ENCODE measurements at places on chromosomes 12 and 14.

GRCh38 chr12:101933866-101934514, 56.6 kb downstream of the DRAM1 start:
- H3K27me3 ChIP-seq: no peaks in the 10 kb centered on the region
- no peaks in the 10 kb centered on the region for H3K4me1 ChIP-seq
- no peak overlapping the region for H3K4me3 ChIP-seq
- H3K27ac ChIP-seq: no peak overlapping the region
- no peaks in the 10 kb centered on the region for H3K36me3 ChIP-seq

DNA sequence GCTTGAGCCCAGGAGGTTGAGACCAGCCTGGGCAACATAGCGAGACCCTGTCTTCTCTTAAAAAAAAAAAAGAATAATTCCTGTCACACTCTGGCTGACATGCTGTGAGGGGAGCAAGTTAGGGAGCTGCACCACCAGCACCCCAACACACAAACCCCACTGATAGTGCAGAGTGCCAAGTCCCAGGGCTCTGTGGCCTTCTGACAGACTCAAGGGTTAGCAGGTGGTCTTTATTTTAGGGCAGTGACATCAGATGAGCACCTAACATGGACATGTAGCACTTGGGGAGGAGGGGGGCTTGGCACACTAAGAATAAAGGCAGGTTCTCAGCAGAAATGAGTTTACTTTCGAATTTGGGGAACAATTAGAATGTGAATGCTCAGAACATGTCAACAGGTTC, 6.8 kb downstream of the USP5 start:
- peaks cover 4% of the 10 kb centered on the region for H3K4me1 ChIP-seq
- peaks cover 5% of the 10 kb centered on the region for H3K27me3 ChIP-seq
- H3K36me3 ChIP-seq: peaks cover 4% of the 10 kb centered on the region
- no peak overlapping the region for H3K4me3 ChIP-seq
- no peak for DNase-seq

DNA sequence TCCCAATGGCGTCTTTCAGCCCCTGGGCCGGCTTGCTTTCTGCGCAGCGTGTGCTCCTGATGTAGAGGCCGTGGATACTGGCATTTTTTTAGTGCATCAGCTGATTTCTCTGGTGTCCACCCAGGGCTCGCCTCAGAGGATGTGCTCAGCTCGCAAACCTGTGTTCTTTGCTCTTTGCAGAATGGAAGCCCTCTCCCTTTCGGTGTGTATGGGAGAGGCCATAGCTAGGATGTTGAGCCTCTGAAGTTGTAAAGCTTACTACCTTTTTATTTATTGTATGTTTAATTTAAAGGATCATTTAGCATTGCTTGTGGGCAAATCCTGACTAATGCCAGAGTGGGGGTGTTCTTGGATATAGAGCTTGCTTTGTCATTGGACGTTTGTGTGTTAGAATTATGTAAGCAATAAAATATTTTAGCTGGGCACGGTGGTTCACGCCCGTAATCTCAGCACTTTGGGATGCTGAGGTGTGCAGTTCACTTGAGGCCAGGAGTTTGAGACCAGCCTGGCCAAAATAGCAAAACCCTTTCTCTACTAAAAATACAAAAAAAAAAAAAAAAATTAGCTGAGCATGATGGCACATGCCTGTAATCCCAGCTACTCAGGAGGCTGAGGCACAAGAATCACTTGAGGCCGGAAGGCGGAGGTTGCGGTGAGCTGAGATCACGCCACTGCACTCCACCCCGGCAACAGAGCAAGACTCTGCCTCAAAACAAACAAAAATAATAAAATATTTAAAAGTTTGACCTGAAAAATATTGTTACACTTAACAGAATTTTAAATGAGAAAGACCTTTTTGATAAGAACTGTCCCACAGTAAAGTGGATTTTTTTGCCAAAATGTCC, 52.6 kb upstream of the MMP17 start:
- no peaks in the 10 kb centered on the region for H3K36me3 ChIP-seq
- peak overlapping the region; percentile 52 for H3K27ac ChIP-seq
- no peak for DNase-seq

DNA sequence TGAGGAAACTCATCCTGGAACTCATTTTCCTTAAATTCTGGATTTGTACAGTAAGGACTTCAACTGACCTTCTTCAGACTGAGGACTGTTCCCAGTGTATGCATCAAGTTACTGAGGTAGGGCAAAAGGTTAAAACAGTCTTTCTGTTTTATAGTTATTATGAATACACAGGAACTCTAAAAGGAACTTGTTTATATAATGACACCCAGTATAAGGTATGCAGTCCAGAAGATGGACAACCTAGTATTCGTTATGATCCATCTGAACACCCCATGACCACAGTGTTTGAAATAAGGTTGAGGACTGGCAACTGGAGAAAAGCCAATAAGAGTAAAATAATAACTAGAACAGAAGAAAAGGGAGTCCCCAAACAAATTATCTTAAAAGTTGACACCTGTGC, 779.9 kb upstream of the TMEM132C start:
- H3K4me3 ChIP-seq: no peak overlapping the region
- no peak for DNase-seq
- H3K36me3 ChIP-seq: peaks cover 5% of the 10 kb centered on the region
- no peaks in the 10 kb centered on the region for H3K27me3 ChIP-seq
- no peaks in the 10 kb centered on the region for H3K4me1 ChIP-seq
- H3K27ac ChIP-seq: no peak overlapping the region

DNA sequence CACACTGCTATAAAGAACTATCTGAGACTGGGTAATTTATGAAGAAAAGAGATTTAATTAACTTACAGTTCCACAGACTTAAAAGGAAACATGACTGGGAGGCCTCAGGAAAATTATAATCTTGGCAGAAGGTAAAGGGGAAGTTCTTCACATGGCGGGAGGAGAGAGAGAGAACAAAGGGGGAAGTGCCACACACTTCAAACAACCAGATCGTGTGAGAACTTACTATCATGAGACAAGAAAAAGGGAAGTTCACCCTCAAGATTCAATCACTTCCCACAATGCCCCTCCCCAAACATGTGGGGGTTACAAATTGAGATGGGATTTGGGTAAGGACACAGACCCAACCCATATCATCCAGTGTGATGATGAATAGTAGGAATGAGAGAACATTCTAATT, 366.5 kb downstream of the LRFN5 start:
- peaks cover 2% of the 10 kb centered on the region for H3K27me3 ChIP-seq
- H3K4me1 ChIP-seq: no peaks in the 10 kb centered on the region
- no peak for DNase-seq
- no peak overlapping the region for H3K27ac ChIP-seq
- no peak overlapping the region for H3K4me3 ChIP-seq

- H3K36me3 ChIP-seq: no peaks in the 10 kb centered on the region
- no peaks in the 10 kb centered on the region for H3K4me1 ChIP-seq
- H3K27ac ChIP-seq: no peak overlapping the region
- H3K27me3 ChIP-seq: no peaks in the 10 kb centered on the region
- no peak overlapping the region for H3K4me3 ChIP-seq
These were observed 133.4 kb upstream of the RAP1B start for GRCh38 chr12:68477261-68477772.

- H3K4me1 ChIP-seq: no peaks in the 10 kb centered on the region
- H3K4me3 ChIP-seq: no peak overlapping the region
- H3K27ac ChIP-seq: no peak overlapping the region
- H3K36me3 ChIP-seq: no peaks in the 10 kb centered on the region
- DNase-seq: no peak
These were observed 138.6 kb downstream of the RPS29 start for GRCh38 chr14:49447540-49448107.

DNA sequence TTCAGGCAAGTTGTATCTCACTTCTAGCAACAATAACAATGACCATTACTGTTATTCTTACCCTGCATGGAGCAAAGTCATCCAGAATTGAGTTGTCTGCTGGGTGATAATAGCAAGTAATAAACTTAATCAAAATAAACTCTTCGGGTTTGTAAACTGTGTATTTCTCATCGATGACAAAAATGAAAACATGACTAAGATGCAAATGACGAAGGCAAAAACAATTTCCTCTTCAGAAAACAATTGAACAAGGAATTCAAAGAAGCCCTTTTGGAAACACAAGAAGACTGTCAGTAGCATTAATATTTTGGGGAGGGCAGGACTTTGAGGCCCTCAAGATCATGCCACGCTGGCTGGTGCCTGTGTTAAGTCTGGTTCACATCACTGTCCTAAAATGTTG, 232.0 kb downstream of the BTG1 start:
- H3K27me3 ChIP-seq: no peaks in the 10 kb centered on the region
- DNase-seq: no peak
- H3K27ac ChIP-seq: no peak overlapping the region
- no peaks in the 10 kb centered on the region for H3K36me3 ChIP-seq
- H3K4me1 ChIP-seq: peaks cover 14% of the 10 kb centered on the region

DNA sequence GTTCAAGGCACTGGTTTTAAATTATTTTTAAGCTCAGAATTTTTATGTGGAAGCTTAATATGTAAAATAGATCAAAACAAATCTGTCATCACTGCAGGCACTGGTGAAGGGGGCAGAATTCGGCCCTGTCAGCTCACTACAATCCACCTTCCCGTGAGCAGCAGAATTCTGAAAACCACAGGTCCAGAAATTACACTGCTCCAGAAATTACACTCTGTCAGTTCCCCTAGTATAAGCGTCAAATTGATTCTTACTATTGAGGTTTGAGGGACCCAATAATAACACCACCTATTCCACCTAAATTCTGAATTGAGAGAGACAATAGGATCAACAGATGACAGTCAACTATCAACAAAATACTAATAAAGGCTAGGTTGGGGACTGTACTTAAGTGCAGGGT, 245.5 kb downstream of the PHLDA1 start:
- no peak overlapping the region for H3K4me3 ChIP-seq
- H3K4me1 ChIP-seq: no peaks in the 10 kb centered on the region

DNA sequence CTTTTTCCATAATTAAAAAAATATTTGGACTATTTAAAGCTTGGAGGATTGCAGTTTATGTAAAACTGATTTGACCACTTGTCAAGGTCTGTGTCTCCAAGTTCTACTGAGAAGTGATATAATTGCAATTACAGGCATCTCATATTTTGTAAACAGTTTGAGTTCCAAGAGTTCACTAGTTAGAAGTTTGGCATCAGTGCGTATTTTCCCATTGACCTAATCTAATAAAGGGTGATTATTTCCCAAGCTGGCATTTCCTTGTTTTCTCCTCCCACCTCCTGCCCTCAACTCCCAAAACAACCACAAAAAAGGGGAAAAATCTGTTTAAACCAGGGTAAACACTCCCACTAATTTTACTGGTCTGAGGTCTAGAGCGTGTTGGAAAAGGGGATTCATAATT, 3.0 kb upstream of the MYF6 start:
- H3K36me3 ChIP-seq: no peaks in the 10 kb centered on the region
- no peak overlapping the region for H3K4me3 ChIP-seq
- H3K4me1 ChIP-seq: peaks cover 2% of the 10 kb centered on the region
- H3K27ac ChIP-seq: no peak overlapping the region
- DNase-seq: no peak

GRCh38 chr14:55238019-55238680, 33.1 kb upstream of the FBXO34 start:
- no peaks in the 10 kb centered on the region for H3K36me3 ChIP-seq
- no peak overlapping the region for H3K27ac ChIP-seq
- no peak overlapping the region for H3K4me3 ChIP-seq

DNA sequence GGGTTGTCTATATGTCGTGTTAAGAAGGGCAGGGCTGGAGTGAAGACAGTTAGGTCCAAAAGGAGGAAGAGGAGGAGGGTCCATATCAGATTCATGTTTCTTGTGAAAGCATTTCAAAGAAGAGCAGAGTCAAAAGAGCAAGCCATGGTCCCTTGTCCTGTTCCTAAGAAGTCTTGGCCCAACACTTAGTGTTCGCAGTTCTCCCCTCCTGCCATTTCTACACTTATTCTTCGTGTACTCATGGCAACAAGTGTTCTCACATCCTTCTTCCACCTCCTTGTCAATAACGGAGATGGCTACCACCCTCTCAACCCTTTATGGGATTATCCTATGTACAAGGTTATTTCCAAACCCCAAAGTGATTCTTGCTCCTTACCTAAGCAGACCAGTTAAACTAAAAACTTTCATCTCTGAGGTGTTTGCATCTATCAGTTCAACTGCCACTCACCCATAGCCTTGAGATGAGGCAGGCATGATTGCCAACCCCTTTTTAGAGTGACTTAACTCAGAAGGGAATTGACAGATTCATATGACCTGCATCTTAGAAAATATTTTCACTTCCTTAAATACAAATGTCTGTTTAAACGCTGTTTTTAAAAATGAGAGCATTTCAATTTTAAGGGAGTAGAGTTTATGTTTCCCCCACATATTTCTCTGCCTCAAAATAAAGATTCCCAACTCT, 19.8 kb upstream of the RNASE2 start:
- H3K36me3 ChIP-seq: no peaks in the 10 kb centered on the region
- H3K27me3 ChIP-seq: peaks cover under 1% of the 10 kb centered on the region
- peaks cover 6% of the 10 kb centered on the region for H3K4me1 ChIP-seq
- no peak overlapping the region for H3K4me3 ChIP-seq

GRCh38 chr14:100333311-100333710, 10.2 kb downstream of the SLC25A47 start:
- no peak overlapping the region for H3K27ac ChIP-seq
- no peaks in the 10 kb centered on the region for H3K36me3 ChIP-seq
- no peak overlapping the region for H3K4me3 ChIP-seq
- no peak for DNase-seq
- H3K4me1 ChIP-seq: peaks cover 2% of the 10 kb centered on the region

- H3K36me3 ChIP-seq: peaks cover 6% of the 10 kb centered on the region
- no peak overlapping the region for H3K27ac ChIP-seq
- no peak for DNase-seq
These were observed 249.6 kb upstream of the TBX3 start for GRCh38 chr12:114933428-114934160.

DNA sequence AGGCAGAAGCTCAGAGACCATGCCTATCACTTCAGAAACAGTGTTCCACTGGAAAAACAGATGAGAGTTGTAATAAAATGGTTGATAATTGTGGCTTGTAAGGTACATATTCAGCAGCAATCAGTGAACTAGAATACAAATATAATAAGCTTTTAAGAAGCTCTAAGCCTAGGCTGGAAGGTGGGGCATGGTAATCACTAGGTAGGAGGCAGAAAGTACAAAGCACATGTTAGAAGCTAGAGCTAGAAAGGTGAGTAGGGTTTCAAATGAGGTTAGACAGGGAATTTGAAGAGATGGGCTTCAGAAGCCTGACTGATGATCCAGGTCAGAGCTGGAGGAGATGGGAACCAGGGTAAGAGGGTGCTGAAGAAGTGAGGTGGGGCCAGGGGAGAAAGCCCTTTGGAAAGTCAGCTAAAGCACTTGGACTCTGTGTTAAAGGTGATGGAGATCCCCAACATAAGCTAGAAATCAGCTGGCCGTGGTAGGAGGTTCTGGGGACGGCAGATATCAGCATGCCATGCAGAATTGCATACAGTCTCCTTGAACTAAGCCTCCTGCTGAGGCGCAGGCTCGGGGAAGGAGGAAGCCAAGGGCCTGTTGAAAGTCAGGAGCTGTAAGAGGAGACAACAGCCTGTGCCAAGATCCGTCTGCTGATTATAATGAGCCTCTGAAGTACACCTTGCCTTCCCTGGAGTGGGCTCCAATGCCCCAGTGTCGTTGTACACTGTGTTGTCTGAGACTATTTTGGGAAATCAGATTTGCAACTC, 659.4 kb downstream of the BCL11B start:
- no peak overlapping the region for H3K4me3 ChIP-seq
- H3K27me3 ChIP-seq: no peaks in the 10 kb centered on the region
- H3K36me3 ChIP-seq: peaks cover 9% of the 10 kb centered on the region
- no peak overlapping the region for H3K27ac ChIP-seq
